ENCODE measurements at places on chromosomes 12 and 14.

DNA sequence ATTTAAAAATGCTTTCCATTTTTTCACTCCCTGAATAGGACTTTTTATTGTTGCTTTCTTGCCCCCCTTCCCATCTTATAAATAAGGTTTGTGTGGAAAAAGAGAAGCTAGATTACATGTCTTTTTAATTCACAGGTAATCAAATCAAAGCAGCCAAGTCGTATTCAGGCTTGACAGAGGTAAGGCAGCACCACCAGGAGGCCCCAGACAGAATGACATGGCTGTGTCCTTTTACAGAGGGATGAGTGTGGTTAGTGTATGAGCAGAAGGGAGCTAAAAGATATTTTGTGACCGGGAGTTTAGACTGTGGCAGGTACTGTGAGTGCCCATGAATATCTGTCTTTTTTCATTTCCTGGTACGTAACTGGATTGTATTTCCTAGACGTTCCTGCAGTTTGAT is 596.1 kb downstream of the ETNK1 start:
- DNase-seq: no peak

GRCh38 chr12:51717326-51717925 is 126.4 kb downstream of the SCN8A start:
- DNase-seq: no peak

DNA sequence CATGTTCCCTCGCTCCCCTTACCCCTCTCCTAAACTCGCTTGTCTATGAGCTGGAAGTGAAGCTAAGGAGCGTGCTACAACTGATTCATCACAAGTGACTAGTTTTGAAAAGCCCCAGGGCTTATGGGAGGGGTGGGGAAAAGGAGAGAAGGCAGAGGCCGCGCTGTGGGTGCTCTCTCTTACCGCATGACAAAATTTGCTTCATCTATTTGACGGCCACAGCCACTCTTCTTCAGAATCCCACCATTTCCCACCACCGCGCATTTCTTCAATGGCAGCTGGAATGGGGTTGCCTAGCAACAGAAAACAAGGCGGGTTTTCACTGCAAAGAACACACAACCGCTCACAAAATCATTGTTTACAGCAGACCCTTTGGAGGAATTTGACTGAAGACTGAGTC is 79.4 kb downstream of the ST8SIA1 start:
- peak; percentile 81 for DNase-seq

DNA sequence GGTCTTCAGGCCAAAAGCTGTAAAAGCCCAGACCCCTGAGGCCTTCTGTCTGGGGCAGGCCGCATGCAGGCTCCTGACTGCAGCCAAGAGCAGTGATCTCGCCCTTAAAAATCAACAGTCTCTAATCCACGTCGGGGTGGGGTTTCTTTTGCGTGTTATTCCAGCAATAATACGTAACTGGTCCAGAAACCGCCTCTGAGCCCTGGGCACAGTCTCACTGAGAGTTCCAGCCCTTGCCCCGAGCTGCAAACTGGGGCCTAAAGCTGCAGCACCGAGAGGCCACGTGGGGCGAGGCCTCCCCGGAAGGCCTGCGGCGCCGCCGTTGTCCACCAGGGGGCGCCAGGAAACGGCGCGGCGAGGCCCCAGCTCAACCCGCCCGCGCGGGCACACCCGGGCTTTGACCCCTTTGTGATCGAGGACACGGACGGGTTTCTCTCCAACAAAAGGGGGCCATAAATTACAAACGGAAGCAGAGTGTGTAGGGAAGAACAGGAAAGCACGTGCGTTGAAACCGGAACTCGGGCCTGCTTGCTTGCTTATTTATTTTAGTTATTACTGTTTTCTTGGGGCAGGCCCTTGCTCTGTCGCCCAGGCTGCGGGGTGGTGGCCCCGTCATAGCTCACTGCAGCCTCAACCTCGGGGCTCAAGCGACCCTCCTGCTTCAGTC is 87.2 kb downstream of the NINJ2 start:
- peak; percentile 94 for DNase-seq

- DNase-seq: peak; percentile 82
Measured at GRCh38 chr12:102964872-102965271, 7.4 kb downstream of the ASCL1 start.

- DNase-seq: no peak
Measured at GRCh38 chr12:107331471-107331870, 238.1 kb upstream of the CRY1 start.

DNA sequence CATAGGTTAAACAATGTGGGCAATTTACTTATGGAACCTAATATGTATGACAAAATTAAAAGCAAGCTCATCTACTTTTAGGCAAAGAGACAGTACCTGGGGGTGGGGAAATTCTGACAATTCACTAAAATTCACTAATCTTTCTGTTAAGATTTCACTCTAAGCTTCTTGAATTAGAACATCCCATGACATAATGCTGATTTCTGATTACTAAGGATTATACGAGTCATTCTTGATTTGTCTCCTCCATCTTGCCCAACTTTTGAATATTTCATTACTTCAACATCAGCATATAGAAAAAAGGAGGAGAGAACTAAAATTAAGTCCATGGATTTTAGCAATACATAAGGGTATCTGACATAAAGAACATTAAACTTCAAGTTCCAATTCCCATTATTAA is 2.4 kb downstream of the CEP83 start:
- DNase-seq: no peak

GRCh38 chr12:114448618-114448933 is 42.6 kb upstream of the TBX5 start:
- no peak for DNase-seq

DNA sequence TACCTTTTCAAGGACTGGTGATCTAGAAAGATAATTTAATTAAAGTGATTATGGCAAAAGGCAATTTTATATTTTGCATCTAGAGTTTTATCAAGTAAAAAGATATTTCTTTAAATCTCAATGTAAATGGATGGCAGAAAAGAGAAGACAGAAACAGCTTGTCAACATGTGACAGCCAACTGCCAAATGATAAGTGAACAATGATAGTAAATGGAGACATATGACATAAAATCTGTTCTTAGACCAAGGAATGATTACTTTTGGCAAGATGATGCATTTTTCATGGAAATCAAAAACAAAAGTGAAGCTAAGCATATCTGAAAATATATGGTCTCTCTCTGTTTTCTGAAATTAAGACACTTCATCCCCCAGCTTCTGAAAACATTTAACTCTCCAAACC is 1730.7 kb upstream of the FLRT2 start:
- no peak for DNase-seq

- DNase-seq: peak; percentile 78
Measured at GRCh38 chr14:54773171-54774006, 129.2 kb downstream of the GCH1 start.

GRCh38 chr12:127731657-127732056 is 535.3 kb upstream of the TMEM132C start:
- DNase-seq: no peak

GRCh38 chr12:116443821-116444589 is 115.2 kb upstream of the MAP1LC3B2 start:
- no peak for DNase-seq

- no peak for DNase-seq
Measured at GRCh38 chr14:58368956-58369355, 26.8 kb upstream of the TOMM20L start.

GRCh38 chr14:105323663-105324062 is 9.1 kb downstream of the PACS2 start:
- no peak for DNase-seq

- DNase-seq: no peak
Measured at GRCh38 chr12:38289396-38289795, 27.2 kb upstream of the ALG10B start.

GRCh38 chr12:106282457-106283097 is 20.0 kb upstream of the TCP11L2 start:
- peak; percentile 70 for DNase-seq

- no peak for DNase-seq
Measured at GRCh38 chr12:108633081-108633533, 587 bp downstream of the SELPLG start.

- no peak for DNase-seq
Measured at GRCh38 chr12:15856097-15856982, 25.8 kb upstream of the STRAP start.

GRCh38 chr14:100042286-100042685 is 22.9 kb upstream of the EVL start:
- DNase-seq: no peak

DNA sequence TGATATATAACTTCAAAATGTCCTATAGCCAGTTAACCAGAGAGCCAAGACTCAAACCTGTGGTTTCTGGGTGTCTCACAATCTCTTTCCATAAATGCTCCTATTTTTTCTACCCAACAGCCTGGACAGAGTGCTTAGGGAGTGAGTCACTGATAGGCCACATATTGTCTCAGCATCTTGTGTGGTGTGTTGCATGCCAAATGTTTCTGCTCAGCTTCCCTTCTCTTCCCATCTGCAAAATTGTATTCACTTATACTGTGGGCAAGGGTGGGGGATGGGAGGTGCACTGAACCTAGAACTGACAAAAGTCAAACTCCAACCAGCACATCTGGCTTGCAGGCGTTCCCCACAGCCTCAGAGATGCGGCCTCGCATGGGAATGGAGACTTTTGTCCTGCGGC is 123.3 kb downstream of the KCNA5 start:
- no peak for DNase-seq

DNA sequence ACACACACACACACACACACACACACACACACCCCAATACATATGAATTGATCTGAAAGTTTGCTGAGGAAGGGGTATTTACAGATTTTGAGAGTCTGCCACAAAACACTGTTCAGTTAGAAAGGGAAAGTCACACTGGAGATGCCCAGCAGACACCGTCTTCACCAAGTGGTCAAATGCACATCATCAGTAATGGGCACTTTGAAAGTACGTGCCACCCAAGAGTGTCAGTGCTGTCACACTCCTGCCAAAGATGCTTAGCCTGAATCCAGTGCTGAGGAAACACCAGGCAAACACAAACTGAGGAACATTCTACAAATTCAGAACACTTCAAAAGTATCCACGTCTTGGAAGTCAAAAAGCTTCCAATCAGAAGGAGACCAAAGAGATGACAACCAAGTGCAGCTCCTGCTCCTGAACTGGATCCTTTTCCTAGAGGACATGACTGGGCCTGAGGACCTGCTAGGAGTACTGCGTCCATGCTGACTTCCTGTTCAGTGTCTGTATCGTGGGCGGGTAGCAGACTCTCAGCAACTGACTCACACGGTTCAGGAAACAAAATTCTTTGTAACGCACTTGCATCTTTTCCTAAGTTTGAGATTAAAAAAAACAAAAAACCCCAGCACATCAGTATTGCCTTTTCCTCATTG is 18.6 kb downstream of the PSMC1 start:
- DNase-seq: no peak

- no peak for DNase-seq
Measured at GRCh38 chr12:84375449-84376170, 537.0 kb downstream of the SLC6A15 start.

- DNase-seq: no peak
Measured at GRCh38 chr12:116556964-116557698, 2.0 kb upstream of the MAP1LC3B2 start.

- DNase-seq: no peak
Measured at GRCh38 chr14:24840204-24840893, 206.4 kb upstream of the GZMB start.

GRCh38 chr14:69711881-69712560 is 54.9 kb upstream of the SRSF5 start:
- DNase-seq: no peak

GRCh38 chr12:49945394-49946080 is 5.0 kb upstream of the AQP2 start:
- DNase-seq: peak; percentile 95

GRCh38 chr14:55306938-55307589 is 35.8 kb downstream of the FBXO34 start:
- no peak for DNase-seq

- DNase-seq: no peak
Measured at GRCh38 chr14:83712418-83713129, 1817.4 kb upstream of the FLRT2 start.

DNA sequence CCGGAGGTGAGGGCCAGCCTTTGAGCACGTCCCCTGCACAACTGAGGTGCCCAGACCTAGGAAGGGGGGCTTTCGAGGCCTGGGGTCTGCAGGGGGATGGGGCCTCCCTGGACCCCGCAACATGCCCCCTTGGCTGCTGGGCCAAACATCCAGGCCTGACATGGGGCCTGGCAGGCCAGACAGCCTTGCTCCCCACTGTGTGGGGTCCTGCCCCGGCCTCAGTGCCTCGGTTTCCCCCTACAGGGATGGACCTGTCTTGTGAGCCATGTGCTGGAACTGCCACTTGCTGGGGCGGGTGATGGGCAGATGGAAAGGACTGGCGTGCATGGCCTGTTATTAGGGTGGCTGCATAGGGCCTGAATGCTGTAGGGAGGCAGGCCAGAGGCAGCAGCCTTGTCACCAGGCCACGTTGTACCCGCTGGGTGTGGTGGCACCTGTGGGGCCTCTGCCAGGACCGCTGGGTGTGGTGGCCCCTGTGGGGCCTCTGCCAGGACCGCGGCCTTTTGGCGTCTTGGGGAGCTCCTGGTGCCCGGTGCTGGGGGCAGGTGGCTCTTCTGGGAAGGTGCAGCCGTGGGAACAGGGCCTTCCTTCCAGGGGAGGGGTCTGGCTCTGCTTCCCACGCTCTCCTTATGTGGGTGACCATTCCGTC is 20.4 kb downstream of the ASPG start:
- DNase-seq: peak; percentile 44

- DNase-seq: no peak
Measured at GRCh38 chr14:87181288-87181687, 811.7 kb downstream of the GALC start.

DNA sequence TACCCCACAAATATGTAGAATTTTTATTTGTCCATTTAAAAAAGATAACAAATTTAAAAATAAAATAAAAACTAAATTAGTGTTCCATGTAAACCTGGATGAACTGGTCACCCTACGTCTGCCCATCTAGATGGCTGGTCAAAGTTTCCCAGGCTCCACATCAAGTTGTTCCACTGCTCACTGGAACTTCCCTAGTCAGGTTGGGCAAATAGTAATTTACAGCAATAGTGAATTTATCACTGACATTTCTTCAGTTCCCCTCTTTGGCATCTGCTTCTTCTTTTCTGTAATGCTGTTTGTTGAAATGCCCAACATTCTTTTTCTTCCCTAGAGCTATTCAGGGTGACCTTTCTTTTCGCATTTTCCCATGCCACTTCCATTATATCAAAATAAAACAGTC is 272.7 kb upstream of the BTG1 start:
- no peak for DNase-seq

DNA sequence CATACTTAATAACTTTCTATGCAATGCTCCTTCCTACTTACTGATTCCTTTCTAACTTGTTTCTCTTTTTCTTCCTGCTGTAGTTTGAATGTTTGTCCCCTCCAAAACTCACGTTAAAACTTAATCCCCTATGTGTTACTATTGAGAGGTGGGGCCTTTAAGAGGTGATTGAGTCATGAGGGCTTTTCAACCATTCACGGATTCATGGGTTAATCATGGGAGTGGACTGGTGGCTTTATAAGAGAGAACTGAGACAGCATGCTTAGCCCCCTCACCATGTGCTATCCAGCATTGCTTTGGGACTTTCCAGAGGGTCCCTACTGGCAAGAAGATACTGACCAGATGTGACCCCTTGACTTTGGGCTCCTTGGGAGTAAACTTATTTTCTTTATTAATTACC is 66.0 kb upstream of the TRIM9 start:
- no peak for DNase-seq

GRCh38 chr12:74321381-74321780 is 216.3 kb upstream of the ATXN7L3B start:
- no peak for DNase-seq
